ENCODE measurements at places on chromosomes 1 and 21.

- peak; percentile 57 for DNase-seq
These were observed 60.3 kb upstream of the KRTAP19-8 start for GRCh38 chr21:31098576-31099005.

DNA sequence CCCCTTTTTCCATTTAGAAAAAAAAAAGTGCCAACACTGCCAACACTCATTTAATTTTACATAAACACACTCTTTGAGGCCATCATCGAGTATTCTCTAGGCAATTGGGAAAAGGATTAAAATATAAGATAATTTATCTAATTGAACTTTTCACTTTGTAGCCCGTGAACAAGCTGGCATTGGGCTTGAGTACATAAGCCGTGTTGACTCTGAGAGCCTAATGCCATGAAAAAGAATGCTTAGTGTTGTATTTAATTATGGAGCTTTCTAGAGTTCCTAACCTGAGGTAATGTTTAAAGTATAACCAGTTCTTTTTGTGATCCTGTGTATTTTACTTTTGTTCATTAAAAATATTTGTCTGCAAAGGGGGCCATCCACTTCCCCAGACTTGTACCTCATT lies 193.8 kb downstream of the LYPLAL1 start:
- DNase-seq = no peak

GRCh38 chr21:34091607-34092006 lies 18.2 kb downstream of the MRPS6 start:
- DNase-seq = no peak

- no peak for DNase-seq
These were observed 22.7 kb upstream of the DYNLT5 start for GRCh38 chr1:66729523-66729922.

GRCh38 chr1:40532844-40533424 lies 1.5 kb downstream of the ZNF684 start:
- no peak for DNase-seq

DNA sequence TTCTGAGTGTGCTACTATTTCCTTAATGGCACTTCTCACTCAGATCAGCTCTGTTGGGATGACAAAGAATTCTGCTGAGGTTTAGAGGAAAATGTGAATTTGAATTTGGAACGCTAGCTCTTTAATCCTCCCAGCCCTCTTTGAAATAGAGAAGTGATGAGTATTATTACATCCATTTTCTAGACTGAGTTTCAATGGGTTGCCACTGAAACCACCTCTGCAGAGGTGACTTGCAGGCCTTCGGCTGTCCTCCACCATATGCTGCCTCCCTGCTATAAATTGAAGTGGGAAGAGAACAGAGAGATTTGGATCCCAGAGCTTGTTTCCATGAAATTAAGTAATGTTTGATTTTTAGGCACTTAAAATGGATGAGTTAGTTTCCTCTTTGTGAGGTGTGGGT lies 363.2 kb upstream of the SNX7 start:
- DNase-seq = no peak

GRCh38 chr1:193448682-193449461 lies 262.5 kb upstream of the B3GALT2 start:
- DNase-seq = no peak

GRCh38 chr1:64550946-64551605 lies 81.1 kb downstream of the CACHD1 start:
- no peak for DNase-seq

- no peak for DNase-seq
These were observed 4.7 kb downstream of the AMY2B start for GRCh38 chr1:103576065-103576464.

DNA sequence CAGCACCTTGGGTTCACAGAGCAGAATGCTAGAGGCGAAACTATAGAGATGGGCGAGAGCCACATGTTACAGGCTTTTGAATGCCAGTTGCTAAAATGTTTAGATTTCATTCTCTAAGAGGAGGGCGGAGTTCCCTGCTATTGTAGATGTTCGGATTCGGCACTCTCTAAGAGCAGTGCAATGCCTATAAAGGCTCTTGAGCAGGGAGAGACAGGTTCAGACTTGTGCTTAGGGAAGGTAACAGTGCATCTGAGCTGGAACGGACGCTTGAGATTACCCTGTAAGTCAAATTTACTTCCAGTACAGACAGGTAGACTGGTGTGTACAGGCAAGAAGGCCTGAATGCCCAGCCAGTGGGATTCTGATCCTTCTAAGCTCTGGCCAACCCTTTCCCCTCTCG lies 15.3 kb downstream of the LURAP1 start:
- no peak for DNase-seq
